ENCODE measurements at places on chromosomes 2 and 18.

GRCh38 chr2:172445851-172446250 lies 18.5 kb downstream of the ITGA6 start:
- no peak for DNase-seq

DNA sequence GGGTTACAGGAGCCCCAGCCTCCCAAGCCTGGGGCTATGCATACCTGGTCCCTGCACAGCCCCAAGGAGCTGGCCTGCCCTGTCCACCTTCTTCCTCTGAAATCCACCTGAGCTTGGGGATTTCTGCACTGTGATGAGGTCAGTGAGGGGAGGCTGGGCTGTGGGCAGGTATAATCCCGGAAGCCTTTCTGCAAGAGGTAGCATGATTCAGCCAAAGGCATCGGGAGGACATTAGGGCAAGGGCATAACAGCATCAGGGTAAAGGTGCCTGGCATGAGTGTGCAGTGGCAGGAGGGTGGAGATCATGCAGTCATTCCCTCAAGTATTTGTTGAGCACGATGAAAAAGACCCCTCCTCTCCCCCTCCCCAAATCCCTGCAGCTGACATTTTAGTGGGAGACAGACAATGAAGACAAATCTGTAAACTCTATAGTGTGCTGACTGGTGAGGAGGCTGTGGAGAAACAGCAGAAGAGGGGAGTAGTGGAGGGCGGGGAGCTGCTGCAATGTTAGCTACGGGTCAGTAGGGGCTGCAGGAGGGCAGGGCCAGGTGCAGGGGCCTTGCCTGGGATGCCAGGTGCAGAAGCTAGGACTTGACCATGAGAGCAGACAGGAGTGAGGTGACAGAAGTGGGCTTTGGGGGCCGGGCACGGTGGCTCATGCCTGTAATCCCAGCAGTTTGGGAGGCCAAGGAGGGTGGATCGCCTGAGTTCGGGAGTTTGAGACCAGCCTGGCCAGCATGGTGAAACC lies 18.7 kb downstream of the ZFP36L2 start:
- DNase-seq, result peak; percentile 56

DNA sequence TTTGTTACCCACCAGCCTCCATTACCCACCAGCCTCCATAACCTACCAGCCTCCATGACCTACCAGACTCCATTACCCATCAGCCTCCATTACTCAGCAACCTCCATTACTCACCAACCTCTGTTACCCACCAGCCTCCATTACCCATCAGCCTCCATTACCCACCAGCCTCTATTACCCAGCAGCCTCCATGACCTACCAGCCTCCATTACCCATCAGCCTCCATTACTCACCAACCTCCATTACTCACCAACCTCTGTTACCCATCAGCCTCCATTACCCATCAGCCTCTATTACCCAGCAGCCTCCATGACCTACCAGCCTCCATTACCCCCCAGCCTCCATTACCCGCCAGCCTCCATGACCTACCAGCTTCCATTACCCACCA lies 133.3 kb upstream of the HS6ST1 start:
- DNase-seq, result no peak

DNA sequence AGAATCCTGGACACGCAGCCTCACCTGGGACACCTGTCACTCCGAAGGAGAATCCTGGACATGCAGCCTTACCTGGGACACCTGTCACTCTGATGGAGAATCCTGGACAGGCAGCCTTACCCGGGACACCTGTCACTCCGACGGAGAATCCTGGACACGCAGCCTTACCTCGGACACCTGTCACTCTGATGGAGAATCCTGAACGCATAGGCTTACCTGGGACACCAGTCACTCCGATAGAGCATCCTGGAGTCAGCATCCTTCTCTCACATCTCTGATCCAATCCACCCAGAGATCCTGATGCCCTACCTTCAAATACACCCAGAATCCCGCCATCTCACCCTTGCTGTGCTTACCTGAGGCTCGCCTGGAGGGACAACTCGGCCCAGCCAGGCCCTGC lies 154.9 kb downstream of the NDUFA10 start:
- DNase-seq, result no peak

DNA sequence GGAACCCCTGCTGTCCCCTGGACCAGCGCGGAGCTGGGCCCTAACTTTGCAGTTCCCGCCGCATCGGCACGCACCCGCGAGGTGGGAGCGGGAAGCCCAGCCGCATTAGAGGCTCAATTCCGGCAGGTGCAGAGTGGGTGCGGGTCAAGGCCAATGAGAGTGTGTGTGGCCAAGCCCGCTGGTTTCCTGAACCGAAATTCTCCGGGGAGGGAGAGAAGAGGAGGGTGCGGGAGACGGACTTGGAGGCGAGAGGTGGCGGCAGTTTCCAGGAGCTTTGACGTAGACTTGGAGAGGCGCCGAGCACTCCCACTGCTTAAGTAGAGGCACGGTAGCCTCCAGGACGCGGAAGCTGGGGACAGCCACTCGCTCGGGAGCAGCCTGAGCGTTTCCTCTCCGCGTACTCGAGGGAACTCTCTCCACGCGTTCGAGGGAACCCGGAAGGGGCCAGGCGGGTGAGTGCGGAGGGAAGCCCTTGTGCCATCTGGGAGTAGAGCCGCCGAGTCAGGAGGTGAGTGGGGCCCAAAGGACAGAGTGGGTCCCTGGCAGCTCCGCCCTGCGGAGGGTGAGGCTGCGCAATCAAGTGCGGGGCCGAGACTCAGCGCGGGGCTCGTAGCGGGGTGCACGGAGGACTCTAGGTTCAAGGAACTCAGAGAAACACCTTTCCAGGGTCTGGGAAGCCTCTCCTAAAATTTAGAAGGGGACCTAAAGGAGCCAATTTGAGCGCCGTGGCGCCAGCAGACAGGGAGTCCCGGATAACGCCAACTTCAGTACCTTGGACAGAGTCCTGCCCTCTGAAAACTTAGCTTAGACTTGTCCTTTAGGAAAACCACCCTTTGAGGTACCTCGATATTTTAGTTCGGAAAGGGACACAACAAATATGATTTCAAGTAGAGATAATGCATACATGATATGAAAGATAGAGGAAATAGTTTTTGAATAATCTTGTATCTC lies at the start of gene FAM237A:
Gene FAM237A, plus strand, starts transcription at position 413 of the 951 bp plus-strand sequence. CDS start 1,750 bp downstream, outside the sequence.
- DNase-seq, result peak; percentile 44

- no peak for DNase-seq
Observed at GRCh38 chr2:133837441-133838094, 269.3 kb upstream of the NCKAP5 start.

- DNase-seq, result no peak
Observed at GRCh38 chr2:634636-635388, 42.4 kb downstream of the TMEM18 start.

GRCh38 chr2:220935789-220936321 lies 636.2 kb downstream of the EPHA4 start:
- DNase-seq, result no peak

- DNase-seq, result peak; percentile 99
Observed at GRCh38 chr2:9800975-9801726, 42.1 kb upstream of the TAF1B start.

DNA sequence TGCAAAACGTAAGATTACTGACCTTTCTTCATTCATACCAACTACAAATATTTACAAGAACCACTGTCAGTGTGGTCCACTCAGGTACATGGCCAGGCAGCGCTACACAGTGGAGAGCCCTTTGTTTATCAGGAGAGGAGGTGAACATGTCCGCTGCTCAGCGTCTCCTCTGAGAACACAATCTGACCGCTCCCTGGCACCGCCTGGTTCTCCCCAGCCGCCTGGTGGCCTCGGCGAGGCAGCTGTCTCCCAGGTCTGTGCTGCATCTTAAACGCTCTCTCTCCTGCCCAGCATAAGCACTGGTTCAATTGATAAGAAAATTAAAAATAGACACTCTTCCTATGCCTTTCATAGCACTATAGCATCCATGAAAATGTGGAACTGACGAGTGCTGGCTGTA lies 146.8 kb upstream of the PXDN start:
- DNase-seq, result no peak

- no peak for DNase-seq
Observed at GRCh38 chr18:31207391-31207790, 44.7 kb upstream of the DSC1 start.

- no peak for DNase-seq
Observed at GRCh38 chr2:98473995-98474780, 29.5 kb downstream of the INPP4A start.

DNA sequence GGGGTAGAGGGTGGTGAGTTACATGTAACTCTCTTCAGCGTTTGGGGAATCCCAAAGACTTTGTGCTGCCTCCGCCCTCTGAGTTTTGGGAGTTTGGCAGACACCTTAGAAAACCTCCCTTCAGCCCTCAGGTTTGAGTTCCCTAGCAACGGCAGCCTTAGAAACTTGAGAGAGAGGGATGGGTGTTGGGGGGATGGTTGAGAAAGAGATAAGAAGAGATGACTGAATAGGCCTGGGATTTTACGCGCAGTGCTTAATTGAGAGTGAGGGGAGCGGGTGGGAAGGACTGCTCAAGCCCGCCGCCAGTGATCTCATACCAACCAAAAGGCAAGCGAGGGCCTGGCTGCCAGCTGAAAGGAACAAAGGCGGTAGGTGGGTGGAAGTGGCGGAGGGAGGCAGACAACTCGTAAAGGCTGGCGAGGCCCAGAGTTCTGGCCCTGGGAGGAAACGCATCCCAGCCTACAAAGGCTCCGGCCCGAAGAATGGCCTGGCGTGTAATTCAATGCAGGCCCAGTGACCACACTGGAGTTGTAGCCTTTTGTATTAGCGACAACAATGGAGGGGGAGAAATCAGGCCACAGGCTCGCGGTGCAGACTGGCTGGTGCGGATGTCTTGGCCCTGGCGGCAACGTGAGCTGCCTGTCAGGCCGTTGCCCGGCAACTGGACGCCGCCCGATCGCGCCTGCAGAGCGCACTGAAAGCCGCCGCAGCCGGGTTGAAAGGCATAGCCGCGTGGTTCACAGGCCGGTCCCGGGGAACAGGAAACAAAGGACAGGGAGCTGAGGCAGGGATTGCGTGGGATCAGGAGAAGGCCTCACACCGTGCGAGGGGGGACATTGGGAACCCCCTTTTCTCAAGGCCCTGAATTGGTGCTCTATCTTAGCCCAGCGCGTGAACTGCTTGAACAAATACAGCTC lies 39.9 kb upstream of the DARS1 start:
- no peak for DNase-seq

DNA sequence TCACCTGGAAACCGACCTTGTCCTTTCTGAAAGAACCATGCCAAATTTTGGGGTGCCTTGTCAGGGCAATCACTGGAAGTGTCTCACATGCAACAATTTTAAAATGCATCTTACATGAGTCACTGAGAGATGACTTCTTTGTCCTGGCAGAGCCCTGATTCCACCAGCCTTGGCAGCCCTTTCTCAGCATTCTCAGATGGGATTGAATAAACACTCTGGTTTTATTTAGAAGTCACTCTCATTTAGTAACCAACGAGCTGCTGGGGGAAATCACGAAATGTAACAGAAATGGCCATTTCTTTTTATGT lies 3.8 kb upstream of the ATP8B1 start:
- DNase-seq, result peak; percentile 66

DNA sequence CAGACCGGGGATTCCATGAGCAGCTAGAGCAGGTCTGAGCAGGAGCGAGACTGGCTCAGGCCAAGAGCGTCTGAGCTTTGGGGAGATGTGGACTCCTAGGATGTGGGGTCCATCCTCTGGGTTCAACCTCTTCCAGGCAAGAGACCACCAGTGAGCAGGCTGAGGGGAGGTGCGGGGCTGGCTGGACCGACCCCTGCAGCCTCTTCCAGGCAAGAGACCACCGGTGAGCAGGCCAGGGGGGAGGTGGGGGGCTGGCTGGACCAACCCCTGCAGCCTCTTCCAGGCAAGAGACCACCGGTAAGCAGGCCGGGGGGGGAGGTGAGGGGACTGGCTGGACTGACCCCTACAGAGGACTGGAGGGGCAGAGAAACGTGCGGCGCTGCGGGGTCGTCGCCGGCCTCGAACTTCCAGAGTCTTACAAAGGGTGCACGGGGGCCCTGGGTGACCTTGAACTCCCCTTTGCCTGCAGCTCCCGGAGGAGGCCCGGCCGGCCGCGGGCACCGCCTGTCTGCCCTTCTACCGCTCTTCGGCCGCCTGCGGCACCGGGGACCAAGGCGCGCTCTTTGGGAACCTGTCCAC lies 63.4 kb downstream of the TPO start:
- no peak for DNase-seq

GRCh38 chr2:173982182-173982714 lies 17.1 kb upstream of the SP3 start:
- peak; percentile 59 for DNase-seq

DNA sequence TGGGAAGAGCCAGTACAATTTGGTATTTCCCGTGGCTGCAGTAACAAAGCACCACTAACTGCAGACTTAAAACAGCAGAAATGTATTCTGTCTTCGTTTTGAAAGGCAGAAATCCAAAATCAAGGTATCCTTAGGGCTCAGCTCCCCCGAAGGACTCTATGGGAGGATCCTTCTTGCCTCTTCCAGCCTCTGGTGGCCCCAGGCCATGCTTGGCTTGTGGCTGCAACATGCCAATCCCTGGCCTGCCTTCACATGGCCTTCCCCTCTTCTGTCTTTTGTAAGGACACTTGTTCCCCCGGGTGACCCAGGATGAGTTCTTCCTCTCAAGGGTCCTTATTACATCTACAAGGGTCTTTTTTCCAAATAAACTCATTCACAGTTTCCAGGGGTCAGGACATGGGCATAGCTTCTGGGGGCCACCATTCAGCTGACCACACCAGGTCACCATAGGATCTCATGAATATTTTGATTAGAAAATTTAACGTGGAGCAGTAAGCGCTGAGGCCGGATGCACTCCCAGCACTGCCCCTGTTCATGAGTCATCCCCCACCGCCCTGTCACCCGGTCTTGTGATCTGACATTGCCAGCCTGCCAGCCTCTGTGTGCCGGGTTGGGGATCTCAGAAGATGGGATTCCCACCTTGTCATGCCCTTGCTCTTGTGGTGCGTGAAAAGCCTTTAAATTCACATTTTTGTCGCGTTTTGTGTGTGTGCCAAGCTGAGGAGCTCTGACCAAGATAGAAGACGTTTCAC lies 61.2 kb upstream of the B3GNT7 start:
- DNase-seq, result no peak

- no peak for DNase-seq
Observed at GRCh38 chr18:79326413-79327198, 69.1 kb upstream of the NFATC1 start.

All from mammary epithelial cell (primary cell).